ENCODE measurements at places on chromosomes 16 and 17. TPM values are rescaled to one million over a fixed set of nuclear protein-coding genes. Genes with fewer than 3 reads are reported as not detected.

The SOX15 gene
- total RNA-seq = 4.0 TPM

The ZNF174 gene
- total RNA-seq = 8.2 TPM

The C17orf78 gene
- total RNA-seq = not detected

The ZDHHC1 gene
- total RNA-seq = 3.7 TPM

The SCN4A gene
- 0.22 TPM for total RNA-seq

The NKD1 gene
- total RNA-seq = 9.1 TPM

The EEF2K gene
- total RNA-seq = 20.9 TPM

The GAS2L2 gene
- total RNA-seq = 0.07 TPM

The RARA gene
- 38.8 TPM for total RNA-seq

The MEFV gene
- not detected for total RNA-seq

The ZNF385C gene
- 0.36 TPM for total RNA-seq

The TP53TG3 gene
- total RNA-seq = not detected

DNA sequence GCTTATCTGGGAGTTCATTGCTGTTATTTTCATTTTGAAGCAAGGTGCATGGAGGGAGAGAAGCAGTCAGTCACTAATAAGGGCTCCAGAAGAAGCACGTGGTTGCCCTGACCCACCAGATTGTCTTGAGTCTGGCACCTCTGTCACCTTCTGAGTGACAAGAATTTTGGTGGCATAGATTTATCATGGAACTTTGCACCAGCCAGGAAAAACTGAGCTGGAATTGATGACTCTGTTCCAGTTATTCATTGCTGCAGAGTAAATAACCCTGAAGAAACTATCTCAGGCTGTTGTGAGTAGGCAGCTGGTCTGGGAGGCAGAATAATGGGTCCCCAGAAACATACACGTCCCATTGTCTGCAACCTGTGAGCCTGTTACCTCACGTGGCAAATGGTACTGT, 44.8 kb downstream of the HSD17B2 start:
- no peak for DNase-seq

DNA sequence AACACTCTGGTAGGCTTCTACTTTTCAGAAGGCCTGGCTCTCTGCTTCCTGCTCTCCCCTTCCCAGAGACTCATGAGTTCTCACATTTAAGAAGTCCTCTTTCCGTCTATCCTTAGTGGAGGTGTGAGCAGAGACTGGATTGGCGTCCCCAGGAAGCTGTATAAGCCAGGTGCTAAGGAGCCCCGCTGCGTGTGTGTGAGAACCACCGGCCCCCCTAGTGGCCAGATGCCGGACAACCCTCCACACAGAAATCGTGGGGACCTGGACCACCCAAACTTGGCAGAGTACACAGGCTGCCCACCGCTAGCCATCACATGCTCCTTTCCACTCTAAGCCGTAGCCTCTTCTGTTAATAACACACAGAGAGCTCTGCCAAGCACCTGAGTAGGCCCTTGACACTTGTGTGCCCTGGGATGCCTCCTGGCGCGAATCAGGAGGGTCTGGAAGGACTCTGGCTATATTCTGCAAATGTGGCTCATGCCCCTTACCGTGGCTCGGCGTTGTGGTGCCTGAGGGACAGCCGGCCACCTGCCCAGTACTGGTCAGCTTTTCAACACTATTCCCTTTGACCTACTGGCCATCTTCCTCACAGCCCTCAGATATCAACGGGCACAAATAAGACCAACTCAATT, 13.9 kb downstream of the CYB5D2 start:
- DNase-seq = no peak

GRCh38 chr17:29003289-29003688, 2.5 kb downstream of the SEZ6 start:
- DNase-seq = no peak

GRCh38 chr17:1627982-1628855, at the start of gene SLC43A2:
SLC43A2 (minus strand) TSS chr17:1628834; CDS start chr17:1627874, 960 bp downstream.
- peak; percentile 61 for DNase-seq

- DNase-seq = no peak
These were observed 13.5 kb upstream of the CIBAR2 start for GRCh38 chr16:85125570-85126393.

DNA sequence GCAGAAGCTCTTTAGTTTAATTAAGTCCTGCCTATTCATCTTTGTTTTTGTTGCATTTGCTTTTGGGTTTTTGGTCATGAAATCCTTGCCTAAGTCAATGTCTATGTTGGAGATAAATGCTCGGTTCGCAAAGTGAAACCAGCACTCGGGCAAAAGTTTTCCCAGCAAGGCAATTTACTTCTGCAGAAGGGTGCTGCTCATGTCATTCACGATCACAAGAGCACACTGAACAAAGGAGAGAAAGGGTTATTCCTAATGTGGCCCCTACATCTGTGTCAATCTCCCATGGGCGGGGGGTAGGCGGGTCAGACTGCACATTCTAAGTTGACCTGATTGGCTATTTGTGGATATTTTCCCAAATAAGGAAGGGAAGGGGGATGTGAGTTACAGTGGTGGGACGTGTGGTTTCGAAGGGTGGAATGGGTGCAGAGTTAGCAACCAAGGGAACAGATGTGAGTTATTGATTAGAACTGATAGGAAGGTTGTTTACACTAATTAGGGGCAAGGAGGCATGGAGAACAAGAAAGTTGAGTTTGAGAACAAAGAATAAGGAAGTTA, 23.0 kb downstream of the ATF7IP2 start:
- peak; percentile 39 for DNase-seq

- no peak for DNase-seq
These were observed 15.5 kb downstream of the SPACA3 start for GRCh38 chr17:33007186-33007585.

DNA sequence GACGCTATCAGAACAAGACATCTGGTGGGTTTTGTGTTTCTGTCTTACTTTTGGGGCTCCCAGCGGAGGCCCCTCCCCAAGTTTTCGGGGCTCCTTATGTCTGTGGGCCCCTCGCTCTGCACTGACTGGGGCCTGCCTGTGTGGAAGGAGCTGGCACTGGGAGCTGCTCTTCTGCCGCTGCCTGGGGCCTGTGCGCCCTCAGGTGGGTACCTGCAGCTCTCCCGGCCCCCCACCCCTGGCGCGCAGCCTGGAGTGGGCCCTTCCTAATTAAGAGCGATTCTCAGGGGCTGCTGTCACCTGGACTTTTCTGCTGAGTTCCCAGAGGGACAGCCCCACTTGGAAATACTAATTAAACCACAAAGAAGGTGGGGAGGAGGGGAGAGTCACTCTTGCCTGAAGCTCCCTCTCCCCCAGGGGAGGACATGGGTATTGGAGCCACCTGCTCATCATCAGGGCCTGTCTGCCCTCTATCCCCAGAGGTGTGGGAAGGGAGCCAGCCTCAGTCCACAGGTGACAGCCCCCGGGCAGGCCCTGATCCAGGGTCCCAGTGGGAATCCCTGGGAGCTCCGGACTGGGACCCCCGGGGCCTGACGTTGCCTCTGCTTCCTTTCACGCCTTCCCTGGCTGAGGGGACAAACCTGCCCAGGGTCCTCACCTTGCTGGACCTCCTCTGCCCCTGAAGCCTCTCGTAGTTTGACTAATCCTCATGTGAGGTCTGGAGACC, 36.5 kb downstream of the GSE1 start:
- no peak for DNase-seq

DNA sequence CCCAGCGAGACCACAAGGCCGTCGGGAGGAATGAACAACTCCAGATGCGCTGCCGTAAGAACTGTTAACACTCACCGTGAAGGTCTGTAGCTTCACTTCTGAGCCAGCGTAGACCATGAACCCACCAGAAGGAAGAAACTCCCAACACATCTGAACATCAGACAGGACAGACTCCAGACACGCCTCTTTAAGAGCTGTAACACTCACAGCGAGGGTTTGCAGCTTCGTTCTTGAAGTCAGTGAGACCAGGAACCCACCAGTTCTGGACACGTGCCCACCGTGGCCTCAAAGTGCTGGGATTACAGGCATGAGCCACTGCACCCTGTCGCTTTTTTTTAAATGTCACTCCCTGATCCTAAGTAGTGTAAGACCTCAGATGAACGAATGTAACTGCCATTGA, 17.3 kb downstream of the KPNA2 start:
- no peak for DNase-seq

- DNase-seq = peak; percentile 88
These were observed 53.0 kb downstream of the GPRC5B start for GRCh38 chr16:19831678-19832077.

DNA sequence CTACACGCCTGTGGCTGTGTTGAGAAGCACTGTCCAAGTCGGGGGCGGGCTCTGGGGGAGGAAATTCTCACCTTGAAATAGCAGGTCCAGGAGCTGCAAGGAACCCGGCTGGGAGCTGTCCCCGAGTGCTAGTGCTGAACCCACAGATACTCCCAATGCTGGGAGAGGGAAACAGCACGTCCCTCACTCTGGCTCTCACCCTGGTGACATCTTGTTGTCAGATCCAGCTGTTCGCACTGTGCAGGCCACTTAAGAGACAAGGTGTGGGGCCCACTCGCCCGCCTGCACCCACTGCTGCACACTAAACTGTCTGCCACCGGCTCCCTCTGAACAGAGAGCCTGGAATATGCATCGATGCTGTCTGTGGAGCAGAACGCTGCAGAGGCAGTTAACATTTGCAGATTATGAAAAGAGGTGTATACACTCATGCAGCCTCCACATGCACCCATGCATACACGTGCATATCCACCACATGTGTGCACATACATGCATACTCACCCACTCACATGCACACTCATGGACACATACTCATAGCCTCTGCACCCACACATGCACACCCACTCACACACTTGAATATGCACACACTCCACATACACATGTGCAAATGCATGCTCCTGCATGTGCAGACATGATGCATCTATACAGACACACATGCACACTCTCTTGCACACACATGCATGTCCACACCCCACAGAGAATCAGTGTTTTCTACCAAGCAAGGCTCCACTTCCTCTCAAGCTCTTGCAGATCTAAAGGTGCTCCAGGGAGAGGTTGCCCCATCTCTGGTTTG, 42.0 kb downstream of the MGAT5B start:
- peak; percentile 30 for DNase-seq

DNA sequence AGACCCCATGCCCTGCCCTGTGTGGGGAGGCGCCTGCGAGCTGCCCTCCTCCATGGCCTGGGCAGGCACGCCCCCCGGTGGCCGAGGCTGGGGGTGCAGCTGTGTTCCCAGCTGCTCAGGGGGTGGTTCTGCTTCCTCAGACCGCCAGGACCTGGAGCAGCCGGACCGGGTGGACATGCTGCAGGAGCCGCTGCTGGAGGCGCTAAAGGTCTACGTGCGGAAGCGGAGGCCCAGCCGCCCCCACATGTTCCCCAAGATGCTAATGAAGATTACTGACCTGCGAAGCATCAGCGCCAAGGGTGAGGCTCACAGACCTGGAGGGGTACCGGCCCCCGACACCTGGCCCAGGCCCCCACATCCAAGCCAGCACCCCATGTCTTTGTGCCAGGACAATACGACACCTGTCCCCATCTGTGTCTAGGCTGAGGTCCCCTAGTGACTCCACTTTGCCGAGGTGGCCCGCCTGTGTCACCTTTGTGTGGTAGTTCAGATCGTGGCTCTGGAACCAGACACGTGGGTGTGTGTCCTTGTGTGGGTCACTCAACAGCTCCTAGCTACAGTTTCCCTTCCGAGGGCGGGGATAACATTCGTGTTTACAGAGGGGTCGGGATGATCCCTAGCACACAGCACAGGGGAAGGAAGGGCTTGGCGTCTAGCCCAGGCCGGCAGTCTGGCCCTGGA, 9.3 kb downstream of the GJD3 start:
- no peak for DNase-seq

DNA sequence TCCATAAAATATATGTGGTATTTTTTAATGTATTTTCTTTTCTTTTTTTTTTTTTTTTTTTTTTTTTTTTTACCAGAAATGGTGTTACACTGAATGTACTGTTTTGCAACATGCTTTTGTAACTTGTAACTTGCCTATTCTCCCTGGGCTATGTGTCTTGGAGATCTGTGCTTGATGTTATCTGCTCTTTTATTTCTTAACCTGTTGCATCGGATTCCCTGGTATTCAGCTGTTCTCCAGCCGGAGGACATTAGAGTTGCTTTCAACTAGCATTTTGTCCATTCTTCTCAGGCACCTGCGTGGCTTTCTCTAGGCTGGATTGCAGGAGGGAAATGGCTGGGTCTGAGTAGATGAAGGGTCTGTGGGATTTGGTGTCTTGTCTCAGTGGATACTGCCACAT, 47.4 kb downstream of the KATNIP start:
- DNase-seq = no peak

GRCh38 chr16:17134586-17134985, 336.2 kb downstream of the XYLT1 start:
- DNase-seq = no peak

DNA sequence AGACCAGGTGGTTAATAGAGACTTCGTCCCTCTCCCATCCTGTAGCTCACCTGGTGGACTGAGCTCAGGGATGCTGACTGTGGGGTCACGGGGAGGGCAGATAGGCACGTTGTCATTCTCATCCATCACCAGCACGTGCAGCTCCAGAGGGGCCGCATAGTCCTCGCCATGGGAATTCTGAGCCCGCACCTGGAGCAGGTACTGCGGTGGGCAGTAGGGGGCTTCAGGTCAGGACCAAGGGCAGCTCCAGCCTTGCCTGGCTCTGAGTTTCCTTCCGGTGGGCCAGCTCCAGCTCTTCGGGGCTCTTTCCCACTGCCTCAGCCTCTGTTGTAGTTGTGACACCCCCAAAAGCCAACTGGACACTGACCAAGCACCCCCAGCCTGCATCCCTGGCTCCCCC, 5.6 kb downstream of the CDH16 start:
- DNase-seq = no peak

DNA sequence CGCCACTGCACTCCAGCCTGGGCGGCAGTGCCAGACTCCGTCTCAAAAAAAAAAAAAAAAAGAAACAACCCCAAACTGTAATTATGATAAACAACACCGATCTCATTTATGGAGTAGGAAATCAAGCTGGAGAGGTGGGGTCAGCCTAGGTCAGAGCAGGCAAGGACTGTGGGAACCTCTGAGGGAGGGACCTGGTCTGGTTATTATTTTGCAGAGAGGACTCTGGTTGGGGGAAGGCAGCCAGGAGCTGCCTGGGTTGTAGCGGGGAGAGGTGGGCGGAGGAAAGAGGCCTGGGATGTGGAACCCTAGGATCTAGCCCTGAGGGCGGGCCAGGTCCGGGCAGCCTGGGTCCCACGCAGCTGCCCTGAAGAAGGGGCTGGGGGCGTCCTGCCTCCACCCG, 10.9 kb upstream of the HS3ST6 start:
- DNase-seq = no peak

DNA sequence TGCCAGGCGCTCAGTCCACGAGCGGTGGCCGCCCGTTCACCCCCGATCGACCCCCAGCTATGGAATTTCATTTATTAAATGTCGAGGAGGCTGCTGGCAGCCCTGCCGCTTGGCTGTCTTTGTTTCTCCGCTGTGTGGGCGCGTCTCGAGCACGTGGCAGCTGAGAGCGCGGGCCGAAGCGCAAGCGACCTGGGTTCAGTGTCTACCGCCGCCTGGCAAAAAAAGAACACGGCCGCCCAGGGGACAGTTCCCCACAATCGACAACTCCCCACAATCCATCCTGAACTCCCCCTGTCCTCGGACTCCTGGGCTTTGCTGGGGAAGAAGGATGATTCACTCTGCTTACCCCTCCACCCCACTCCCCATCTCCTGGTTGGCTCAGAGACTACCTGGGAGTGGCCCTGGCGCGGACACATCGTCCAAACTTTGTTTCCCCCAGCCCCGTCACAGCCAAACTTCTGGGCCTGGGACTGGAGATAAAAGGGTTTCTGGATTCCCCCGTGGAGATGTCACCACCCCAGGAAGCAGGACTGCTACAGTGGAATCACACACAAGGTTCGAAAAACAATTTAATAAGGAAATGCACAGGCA, 1.7 kb upstream of the ANKRD13B start:
- peak; percentile 77 for DNase-seq
